ENCODE measurements at places on chromosomes 6 and 20.
A peak's percentile ranks its signal among the peaks of the same experiment; 100 is the strongest.

DNA sequence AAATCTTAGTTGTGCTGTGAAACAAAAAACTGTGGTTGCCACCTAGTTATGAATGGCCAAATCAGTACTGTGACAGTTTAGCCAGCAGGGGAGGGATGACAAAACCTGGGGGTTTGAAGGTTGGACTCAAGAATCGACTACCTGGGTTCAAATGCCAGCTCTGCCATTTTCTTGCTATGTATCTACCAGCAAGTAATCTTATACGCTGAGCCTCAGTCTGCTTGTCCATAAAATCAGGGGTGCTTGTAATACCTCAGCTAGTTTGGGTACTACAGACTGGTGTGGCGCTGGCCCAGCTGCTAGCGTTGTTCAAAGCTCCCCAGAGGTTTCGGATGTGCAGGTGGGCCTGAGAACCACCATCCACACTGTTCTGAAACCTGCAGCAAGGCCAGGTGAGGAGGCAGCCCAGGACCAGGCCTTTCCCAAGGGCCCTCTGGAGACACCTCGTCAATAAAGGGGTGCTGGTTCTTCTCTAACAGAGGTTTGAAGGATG lies 40.4 kb downstream of the TRAM2 start:
- DNase-seq = no peak

DNA sequence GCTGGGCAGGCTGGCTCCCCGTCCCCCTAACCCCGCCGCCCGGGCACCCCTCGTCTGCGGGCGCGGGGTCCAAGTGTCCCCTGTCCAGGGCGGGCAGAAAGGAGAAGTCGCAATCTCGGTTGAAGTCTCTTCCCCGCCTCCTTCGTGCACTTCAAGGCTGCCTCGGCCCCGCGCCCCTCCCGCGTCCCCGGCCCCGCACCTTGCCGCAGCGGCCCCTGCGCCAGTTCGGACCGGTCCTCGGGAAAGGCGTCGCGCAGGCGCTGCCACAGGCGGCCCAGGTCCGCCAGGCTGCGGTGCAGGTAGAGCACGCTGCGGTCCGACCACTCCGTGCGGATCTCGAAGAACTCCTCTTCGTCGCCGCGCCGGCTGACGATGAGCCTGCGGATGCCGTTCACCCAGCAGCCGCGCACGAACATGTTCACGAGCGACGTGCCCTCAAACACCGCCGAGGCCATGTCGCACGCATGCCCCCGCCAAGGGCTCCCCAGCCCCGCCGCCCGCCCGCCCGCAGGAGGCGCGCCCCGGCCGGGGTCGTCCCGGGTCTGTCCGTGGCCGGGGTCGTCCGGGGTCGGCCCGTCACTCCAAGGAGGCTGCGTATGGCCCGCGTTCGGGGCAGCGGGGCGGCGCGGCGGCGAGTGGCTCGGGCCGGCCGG lies at the start of gene PXDC1:
Gene PXDC1 (minus strand): TSS at position 637 of the 653 bp plus-strand sequence. CDS start 182 bp downstream, at position 455.
- DNase-seq = no peak

DNA sequence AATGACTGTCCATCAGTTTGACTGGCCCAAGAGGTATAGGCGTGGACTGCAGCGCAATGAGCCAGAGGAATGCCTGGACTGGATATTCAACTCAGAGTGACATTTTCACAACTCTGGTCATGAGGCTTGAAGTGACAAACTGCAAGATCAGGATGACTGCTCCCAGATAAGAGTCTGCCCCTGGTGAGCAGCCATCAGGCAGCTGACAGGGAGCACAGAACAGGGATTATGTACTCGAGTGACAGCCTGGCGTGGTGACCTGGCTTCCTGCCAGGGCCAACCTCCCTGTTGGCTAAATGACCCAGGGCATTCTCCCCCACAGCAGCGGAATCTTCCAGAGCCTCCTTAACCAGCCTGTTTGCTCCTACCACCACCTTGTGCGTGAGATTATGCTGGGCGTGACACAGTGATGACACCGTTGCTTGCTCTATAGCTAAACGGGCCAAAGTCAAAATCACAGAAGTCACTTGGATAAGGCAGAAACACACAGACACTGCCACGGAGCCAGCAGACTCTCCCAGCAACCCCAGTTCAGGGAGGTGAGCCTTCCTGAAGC lies 209.1 kb upstream of the JARID2 start:
- no peak for DNase-seq

DNA sequence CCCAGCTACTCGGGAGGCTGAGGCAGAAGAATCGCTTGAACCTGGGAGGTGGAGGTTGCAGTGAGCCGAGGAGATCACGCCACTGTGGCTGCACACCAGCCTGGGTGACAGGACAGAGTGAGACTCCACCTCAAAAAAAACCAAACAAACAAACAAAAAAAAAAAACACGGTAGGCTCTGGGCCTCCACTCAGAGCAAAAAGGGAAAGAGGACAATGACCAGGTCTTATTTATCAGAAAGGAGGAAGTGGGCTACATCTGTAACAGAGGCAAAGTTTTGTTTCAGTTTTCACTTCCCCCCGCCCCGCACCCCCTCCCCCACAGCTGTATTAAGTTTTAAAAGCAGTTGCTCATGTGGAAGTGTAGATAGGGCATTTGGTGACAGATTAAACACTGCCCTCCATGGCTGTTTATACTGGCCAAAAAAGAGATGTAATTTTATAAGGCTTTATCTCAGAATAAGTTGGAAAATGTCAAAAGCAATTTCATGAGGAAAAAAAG lies 114.6 kb downstream of the RCAN2 start:
- DNase-seq = no peak

- DNase-seq = no peak
Measured at GRCh38 chr6:112416866-112417265, 69.7 kb downstream of the RFPL4B start.

GRCh38 chr6:56499095-56499494 lies 143.6 kb downstream of the DST start:
- DNase-seq = no peak

GRCh38 chr6:163008186-163008585 lies 280.4 kb downstream of the PACRG start:
- DNase-seq = no peak

DNA sequence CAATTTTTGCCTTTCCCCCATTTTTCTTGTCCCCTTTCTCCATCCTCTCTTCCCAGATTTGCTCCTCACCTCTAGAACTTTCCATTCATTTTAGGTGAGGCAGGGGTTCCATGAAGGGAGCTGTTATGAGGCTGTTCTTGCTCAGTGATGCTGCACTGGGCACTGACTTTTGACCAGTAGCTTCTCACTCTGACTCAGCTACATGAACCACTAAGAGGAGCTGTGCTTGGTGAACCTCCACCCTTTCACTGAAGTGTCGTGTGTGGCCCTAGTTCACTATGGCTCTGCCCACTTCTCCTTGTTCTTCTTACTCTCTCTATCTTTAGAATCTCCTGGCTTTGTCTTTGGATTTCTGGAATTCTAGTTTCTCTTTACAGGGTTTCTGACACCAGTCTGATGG lies 307.1 kb upstream of the RNF24 start:
- DNase-seq = no peak

DNA sequence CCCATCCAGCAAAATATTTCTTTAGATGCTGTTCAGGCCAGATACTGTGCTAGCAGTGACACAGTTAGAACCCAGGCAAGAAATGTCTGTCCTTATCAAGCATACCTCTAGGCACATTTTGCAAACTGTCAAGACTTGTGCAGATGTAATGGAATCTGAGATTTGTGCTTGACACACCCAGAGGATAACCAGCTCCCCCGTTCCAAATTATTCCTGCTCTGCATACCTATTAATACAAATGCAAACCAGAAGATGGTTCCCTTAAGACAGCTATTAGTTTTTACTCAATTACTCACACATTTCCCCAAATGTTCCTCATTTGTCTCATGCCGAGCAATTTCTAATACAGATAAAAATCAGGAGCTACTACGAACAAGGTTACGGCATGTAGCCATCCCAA lies 40.4 kb downstream of the ATXN1 start:
- no peak for DNase-seq

DNA sequence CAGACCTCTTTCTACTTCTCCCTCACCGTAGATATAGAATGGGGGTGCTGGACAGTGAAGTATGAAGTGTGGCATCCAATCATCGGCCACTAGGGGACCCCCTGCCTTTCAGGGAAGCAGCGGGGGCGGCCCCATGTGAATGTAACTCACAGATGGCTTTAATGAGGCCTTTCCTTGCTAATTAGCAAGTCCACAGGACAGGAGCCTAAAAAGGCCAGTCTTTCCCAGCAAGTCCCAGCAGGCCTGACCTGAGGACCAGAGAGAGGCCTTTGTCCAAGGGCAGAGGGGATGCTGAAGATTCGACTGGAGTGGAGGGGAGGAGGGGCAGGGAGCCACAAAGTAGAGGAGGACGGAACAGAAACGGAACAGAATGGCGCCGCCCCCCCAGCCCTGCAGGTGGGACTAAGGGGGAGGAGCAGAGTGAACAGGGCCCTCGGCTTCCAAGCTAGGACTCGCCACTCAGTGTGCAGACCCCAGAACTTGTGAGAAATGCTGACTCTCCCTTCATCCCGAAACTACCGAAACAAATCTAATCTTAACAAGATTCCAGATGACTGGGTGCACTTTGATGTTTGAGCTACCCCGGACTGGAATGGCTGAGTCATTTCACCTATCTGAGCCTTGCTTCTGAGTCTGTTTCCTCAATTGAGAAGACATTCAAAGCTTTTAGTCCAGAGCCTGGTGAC lies 5.8 kb downstream of the C6orf132 start:
- DNase-seq = peak; percentile 14

GRCh38 chr6:108364470-108364869 lies 69.6 kb downstream of the AFG1L start:
- DNase-seq = no peak

GRCh38 chr20:56004007-56004406 lies 1.3 kb downstream of the CBLN4 start:
- DNase-seq = no peak

- DNase-seq = no peak
Measured at GRCh38 chr6:4441981-4442434, 306.6 kb upstream of the ECI2 start.

- DNase-seq = no peak
Measured at GRCh38 chr6:4941782-4942672, 61.8 kb downstream of the RPP40 start.

GRCh38 chr6:134802426-134803058 lies 147.4 kb downstream of the ALDH8A1 start:
- DNase-seq = no peak

DNA sequence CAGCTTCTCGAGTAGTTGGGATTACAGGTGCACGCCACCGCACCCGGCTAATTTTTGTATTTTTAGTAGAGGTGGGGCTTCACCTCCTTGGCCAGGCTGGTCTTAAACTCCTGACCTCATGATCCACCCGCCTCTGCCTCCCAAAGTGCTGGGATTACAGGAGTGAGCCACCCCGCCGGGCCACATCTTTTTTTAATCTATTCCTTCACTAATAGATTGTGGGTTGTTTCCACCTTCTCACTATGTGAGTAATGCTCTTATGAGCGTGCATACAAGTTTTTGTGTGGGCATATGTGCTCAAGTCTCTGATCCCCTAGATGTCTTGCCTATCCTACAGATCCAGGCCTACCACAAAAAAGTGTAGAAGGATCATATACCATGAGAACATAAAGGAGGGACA lies 30.7 kb downstream of the CARMIL1 start:
- no peak for DNase-seq

DNA sequence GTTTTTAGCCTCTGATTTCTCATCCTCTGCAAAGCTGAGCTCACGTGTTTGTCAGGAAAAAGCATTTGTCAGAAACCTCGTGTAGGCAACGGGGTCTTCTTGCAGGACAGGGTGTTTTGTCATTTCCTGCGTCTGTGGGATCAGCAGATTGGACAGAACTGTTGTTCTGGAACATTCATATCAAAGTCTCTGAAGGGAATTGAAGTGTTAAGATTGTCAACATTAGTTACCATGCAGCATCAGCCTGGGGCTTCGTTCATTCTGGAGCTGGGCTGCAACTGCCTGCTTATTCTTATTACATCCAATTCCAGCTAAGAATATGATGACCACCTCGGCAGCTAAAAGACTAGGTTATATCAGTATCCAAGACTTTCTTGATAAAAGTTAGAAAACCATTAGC lies 71.0 kb upstream of the RALGAPA2 start:
- DNase-seq = no peak

- no peak for DNase-seq
Measured at GRCh38 chr6:5205877-5206850, 54.6 kb downstream of the LYRM4 start.

DNA sequence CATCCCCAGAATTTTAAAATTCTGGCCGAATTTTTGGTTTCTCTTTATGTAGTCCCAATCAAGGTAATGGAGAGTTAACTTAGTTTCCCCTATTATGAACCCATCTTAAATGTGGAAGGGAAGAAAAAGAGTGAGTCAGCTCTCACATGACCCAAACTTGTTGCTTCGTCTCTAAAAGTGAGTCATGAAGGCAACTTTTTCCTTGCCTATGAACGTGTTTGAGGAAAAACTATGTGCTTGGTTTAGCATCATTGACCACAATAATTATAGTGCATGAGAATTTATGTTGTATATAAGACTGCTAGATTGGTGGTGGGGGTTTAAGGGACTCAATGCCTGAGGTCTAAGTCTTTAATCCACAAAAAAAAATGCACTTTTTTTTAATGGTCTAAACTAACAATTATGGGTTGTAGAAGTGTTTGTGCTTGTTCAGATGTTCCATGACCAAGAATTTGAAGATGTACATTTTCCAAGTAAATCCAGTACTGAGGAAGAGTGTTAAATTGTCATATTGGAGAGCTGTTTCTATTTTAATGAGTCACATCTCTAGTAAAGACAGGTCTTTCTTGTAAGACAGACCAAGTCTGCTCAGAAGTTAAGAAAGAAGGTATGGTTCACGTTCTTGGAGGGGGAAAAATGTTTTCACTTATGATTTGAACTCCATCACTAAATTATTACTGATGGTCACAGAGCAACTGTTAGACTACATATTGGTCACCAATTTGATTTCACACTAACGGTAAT lies 409.9 kb upstream of the MARCKS start:
- no peak for DNase-seq

DNA sequence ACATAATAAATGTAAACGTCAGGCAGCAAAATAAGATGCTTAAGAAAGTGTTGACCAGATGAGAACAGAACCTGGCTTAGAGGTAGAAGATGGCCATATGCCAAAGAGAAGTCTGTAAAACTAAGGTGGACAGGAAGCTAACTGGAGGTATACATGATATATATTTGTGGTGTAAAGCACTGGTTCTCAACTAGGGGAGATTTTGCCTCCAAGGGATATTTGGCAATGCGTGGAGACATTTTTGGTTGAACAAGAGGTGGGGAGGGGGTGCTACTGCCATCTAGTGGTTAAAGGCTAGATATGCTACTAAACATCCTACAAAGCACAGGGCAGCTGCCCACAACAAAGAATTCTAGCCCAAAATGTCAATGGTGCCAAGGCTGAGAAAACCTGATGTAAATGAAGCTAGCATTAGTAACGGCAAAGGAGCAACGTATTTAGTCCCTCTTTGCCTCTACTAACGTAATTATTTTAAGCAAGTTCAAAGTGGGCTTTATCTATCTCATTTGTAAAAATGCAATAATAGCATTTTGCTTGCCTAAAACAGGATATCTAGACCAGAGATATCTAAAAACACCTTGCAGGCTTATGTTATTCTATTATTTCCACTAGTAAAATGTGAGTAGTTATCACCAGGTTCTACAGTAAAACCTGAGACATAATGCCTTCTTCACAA lies 182.6 kb downstream of the RNGTT start:
- DNase-seq = peak; percentile 37
